SW 1271 (cell line): ENCODE measurements at places on chromosomes 7 and 10.

DNA sequence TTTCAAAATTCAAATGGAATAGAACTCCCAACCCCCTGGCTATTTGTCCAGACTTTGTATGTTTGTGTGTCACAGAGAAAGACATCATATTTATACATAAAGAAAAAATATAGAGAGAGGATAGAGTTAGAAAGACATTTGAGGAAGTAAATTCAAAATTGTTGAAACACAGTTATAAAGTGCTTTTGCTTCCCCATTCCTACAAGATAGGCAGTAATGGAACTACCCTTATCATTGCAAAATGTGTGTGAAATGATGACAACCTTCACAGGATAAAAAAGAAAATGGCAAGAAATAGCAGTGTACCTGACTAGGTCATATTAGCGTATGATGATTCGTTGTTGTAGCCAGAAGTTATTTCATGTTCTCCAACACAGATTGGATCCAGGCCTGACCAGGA lies 63.1 kb downstream of the FZD1 start:
- DNase-seq = no peak

GRCh38 chr7:137388916-137389315 lies 45.4 kb upstream of the PTN start:
- no peak for DNase-seq

DNA sequence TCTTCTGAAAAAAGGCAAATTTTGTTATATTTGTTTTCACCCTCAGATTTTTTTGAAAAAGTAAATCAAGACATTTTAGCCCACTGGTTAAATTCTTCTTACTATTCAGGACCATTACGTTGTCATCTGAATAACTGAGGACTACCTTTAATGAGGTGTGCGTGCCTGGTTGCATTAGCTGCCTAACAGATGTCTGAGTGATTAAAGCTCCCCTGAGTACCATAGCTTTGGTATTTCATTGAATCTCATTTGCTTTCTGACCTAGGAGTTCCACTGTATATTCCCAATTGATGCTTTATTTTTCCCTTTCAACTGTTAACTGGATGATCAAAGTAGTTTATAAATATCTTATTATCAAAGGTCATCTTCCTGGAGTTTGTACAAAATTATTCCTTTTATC lies 410.0 kb upstream of the SEMA3D start:
- DNase-seq = no peak

DNA sequence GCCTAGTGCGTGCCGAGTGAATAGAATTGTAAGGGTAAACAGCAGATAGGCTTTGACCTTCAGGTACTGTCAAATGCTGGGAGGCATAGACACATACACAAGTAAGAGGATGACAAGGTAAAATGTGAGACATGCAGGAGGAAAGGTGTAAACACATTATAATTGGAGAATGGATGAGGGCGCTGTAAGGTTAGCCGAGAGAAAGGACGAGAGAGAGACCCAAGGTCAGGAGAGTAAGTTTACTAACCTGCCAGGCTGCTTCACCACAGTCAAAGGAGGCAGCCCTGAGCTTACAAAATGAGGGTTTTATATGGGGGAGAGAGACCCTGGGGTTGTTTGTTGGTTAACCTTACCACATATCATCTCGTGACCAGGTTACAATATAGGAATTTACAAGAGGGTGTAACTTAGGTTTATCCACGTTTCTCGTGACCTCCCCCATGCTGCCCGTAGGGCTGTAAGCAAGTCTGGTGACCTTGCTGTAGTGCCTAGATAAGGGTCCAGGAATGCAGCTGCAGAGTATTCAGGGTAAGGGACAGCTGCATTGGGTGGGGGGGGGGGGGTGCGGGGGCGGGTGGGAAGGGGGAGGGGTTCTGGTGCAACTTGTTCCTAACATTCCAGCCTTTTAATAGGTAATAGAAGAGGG lies 17.9 kb downstream of the SCIN start:
- no peak for DNase-seq

- no peak for DNase-seq
Observed at GRCh38 chr7:13117103-13117502, 429.7 kb downstream of the ARL4A start.

DNA sequence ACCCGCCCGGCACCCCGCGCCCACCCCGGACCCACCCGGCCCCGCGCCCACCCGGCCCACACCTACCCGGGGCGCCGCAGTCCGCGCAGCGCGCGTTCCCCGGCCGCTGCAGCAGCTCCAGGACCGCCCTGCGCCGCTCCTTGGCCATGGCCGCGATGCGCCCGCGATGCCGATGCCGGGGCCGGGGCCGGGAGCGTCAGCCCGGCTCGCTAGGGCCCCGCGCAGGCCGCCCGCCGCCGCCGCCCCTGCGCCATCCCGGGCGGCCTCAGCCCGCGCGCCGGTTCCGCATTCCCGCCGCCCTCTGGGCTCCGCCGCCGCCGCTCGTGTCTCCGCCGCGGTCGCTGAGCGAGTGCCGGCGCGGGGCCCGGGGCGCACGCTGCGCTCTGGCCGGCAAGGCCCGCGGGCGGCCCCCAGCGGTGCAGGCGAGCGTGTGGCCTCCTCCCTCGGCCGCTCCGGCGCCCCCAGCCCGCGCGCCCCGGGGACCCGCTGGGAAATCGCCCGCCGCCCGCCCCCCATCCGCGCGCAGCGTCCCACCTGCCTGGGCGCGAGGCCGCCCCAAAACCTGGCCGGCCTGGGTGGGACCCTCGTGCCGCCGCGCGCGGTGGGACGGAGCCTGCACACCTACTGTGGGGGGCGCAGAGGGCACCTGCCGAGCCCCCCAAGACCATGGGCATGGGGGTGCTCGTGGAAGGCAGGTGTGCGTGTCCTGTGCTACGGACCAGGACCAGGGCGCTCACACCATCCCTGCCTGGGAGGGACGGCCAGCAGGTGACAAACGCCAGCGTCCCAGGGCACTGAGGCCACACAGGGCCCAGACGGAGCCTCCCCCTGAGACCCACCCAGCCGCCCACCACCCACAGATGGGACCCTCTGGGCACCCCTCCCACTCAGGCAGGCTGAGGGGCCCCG lies at the start of gene ADAP1:
ADAP1 (minus strand) TSS at position 351 of the 909 bp plus-strand sequence; CDS start at position 148, 203 bp downstream.
- DNase-seq = no peak

DNA sequence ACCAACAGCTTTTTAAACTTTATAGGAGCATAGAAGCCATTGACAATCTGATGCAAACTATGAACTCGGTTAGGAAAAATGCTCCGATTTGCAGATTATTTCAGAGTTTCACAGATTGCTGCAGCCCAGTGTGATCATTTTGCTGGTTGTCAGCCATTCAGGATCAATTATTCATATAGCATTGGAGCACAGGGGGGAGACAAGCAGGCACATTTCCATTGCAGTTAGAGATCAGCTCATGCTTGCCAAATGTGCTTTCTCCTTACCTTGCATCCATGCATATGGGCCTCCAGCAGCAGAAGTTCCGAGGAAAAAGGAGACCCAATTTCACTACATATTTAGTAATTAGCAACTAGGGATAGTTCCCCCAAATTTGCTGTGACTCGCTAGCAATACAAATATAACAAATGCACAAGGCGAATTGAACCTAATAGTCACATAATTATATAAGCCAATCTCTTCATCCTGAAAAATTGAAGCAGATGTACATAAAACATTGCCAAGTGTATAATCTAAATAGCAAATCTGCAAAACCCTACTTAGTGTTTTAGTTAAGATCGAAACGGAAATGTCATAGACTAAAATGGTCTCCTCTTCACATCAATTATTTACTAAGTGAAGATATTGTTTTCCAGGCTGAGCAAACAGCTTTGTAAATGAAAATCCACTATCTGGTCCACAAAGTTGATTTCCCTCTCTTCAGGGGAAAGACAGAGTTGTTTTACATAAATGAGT lies 49.5 kb upstream of the RSU1 start:
- DNase-seq = no peak

DNA sequence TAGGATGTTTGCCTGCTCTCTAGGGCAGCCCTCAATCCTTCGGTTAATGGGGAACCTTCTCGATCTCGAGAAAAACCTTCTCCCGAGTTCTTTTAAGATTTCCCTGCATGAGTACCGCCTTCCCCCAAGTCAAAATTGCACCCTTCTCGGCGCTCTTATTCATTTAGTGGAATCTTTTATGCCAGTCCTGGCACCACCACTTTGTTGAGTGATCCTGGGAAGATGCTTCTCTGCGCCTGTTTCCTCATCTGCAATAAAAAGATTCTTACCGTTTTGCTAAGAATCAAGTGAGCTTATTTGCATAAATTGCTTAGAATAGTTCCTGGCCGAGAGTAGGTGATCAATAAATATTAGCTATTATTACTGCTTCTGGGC lies 697 bp downstream of the ARPC1A start:
- DNase-seq = no peak

GRCh38 chr10:45302573-45302972 lies 12.8 kb downstream of the OR13A1 start:
- no peak for DNase-seq

- DNase-seq = no peak
Observed at GRCh38 chr7:20417260-20417659, 86.6 kb downstream of the ITGB8 start.

DNA sequence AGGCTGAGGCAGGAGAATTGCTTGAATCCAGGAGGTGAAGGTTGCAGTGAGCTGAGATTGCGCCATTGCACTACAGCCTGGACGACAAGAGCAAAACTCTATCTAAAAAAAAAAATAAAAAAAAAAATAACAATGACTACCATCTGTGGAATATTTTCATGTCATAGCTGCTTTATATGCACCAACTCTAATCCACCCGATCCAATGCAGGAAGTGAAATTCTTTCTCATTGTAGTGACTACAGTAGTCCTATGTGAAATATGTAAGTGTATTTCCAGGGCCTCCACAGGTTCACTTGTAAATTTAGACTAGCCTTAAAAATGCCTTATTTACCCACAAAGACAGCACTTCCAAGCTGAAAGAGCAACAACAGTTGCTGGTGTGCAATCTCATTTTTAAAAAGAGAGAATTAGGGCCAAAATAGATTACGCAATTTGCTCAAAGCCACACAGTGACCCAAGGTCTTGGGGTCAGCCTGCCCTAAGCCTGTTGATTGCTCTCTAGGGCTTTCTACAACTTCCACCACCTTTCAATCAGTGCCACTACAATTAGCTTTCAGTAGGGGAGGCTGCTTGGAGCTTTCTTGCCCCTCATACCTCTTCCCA lies 25.8 kb upstream of the EGFR start:
- DNase-seq = no peak
